Activated CD8-positive, alpha-beta T cell treated with anti-CD3 and anti-CD28 coated beads for 36 hours (primary cell): ENCODE measurements at places on chromosomes 6 and 20.

DNA sequence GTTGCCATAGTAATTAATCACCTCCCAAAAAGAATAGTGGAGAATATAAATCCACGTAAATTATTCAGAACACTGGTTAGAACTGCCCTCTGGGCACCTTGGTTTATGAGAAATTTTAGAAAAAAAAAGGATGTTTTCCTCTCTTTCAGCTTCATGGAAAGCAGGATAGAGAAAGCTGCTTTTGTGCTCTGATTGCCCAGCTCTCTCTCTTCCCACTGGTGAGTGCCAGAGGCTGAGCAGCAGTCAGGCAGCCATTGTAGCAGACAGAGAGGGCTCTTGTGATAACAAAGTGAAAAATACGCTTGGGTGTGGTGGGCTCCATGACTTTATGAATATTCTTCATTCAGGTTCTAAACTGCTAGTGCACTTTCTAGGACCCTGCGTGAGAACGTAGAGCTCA, 26.4 kb downstream of the SLC35F1 start:
- DNase-seq: no peak
- no peaks in the 10 kb centered on the region for H3K4me1 ChIP-seq
- H3K4me3 ChIP-seq: no peak overlapping the region
- no peak overlapping the region for H3K27ac ChIP-seq

- H3K36me3 ChIP-seq: peaks cover 44% of the 10 kb centered on the region
- H3K4me3 ChIP-seq: no peak overlapping the region
- no peaks in the 10 kb centered on the region for H3K27me3 ChIP-seq
- DNase-seq: no peak
Observed at GRCh38 chr20:36756496-36756895, 10.6 kb upstream of the NDRG3 start.

- H3K36me3 ChIP-seq: no peaks in the 10 kb centered on the region
- H3K4me1 ChIP-seq: peaks cover 10% of the 10 kb centered on the region
- no peak overlapping the region for H3K27ac ChIP-seq
- H3K27me3 ChIP-seq: peaks cover 7% of the 10 kb centered on the region
Observed at GRCh38 chr6:7439228-7439627, 49.6 kb downstream of the RIOK1 start.

DNA sequence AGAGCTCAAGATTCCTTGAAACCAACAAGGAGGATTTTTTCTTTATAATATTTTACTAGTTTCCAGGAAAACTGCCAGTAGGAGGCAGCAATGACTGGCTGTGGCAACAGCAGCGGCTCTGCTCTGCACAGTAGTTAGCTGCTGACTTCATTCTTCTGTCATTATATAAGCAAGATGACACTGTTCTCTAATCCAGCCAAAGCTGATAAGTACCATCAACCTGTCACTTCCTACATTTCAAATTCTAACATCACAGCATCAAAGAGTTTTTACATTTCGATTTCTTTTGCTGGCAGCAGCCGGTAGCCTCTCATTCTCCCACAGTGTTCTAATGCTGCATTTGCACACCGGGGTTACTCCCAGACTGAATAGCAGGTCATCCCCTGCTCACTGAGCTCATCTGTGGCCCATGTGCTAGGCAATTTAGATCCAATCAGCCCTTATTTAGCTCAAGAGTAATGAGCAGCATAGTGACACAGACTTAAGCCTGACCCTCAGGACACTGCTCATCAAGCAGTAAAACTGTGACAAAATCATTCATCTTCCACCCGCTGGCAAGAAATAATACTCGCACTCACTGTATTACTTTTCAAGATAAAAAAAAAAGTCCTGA, 67.8 kb downstream of the MMS22L start:
- no peaks in the 10 kb centered on the region for H3K27me3 ChIP-seq
- H3K4me1 ChIP-seq: no peaks in the 10 kb centered on the region
- peaks cover 14% of the 10 kb centered on the region for H3K36me3 ChIP-seq

- peaks cover 80% of the 10 kb centered on the region for H3K27me3 ChIP-seq
- peaks cover 19% of the 10 kb centered on the region for H3K36me3 ChIP-seq
- no peak overlapping the region for H3K27ac ChIP-seq
- H3K4me3 ChIP-seq: peak overlapping the region; percentile 39
Observed at GRCh38 chr6:10410207-10411050, 4.4 kb downstream of the TFAP2A start.
